ENCODE measurements at places on chromosomes 4 and X.

GRCh38 chr4:42711496-42711895 is 54.6 kb upstream of the ATP8A1 start:
- DNase-seq: no peak

DNA sequence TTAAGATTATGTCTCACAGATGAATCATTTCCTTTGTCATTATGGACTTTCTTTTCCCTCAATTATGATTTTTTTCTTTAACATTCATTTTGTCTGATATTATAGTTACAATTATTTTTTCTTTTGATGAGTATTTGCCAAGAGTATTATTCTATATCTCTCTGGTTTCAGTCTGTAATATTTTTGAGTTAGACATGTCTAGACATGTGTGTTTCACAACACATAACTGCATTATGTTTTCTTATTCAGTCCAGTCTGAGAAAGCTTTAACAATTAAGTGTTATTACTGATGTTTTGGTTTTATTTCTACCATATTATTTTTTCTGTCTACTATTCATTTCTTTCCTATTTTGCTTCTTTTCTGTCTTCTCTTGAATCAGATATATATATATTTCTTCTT is 108.3 kb upstream of the MID1IP1 start:
- DNase-seq: no peak

GRCh38 chr4:182242787-182243186 is 415 bp upstream of the TENM3 start:
- DNase-seq: no peak

DNA sequence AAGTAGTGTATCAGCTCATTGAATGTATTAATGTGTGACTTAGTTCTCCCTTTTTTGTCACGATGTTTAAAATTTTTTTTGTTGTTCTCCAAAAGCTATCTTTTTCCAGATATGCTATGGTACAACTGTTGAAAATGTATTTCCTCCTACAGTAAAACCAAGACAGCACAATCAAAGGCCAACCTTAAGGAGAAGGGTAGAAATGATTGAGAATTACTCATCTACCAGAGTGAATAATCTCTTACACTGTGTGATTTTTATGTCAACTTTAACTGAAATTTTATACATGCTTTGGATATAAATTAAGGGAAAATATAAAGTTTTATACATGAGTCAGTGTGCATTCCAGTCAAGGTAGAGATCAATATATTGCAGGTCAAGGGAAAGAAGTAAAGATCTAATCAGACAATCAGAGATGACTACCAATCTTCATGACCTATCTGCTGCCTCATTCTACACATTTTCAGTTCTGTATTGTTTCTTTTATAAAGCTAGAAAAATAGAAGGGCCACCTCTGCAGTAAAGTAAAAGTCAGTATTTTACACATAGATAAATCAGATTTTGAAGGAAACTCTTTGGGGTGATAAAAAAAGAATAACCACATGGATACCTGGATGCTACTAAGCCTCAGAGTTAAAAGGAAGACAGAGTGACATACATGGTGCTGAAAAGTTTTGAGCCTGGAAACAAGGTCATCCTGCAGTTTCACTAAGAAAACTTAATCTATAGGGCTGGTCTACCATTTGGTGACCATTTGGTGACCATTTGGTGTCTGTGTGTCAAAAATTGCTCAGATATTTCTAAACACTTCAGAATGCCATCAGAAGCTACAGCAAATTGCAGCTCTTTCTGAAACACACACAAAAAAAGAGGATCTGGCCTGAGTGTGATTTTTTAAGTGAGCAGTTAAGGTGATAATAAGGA is 1.6 kb downstream of the FAM13A start:
- no peak for DNase-seq

- DNase-seq: peak; percentile 49
Measured at GRCh38 chrX:155819966-155820491, 61.1 kb upstream of the VAMP7 start.

DNA sequence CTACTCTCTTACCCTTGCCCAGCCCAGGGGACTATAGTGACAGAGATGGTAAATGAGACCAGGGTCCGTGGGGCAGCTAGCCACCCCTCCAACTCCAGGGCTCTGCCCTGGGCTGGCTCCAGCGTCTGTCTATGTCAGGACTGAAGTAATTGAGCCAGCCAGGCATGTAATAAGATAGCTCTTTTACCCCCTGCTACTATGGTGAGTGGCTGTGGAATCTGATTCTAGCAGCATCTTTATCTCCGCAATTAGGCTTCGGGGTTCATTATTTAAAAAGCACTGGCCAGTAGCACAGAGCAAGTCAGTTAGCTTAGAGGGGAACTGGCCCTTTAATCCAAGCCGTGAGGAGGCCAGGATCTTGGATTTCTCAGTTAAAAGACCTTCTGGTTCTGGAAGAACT is 123.3 kb upstream of the RAI2 start:
- no peak for DNase-seq

GRCh38 chr4:97457253-97457652 is 686.0 kb downstream of the STPG2 start:
- DNase-seq: no peak

All from activated CD4-positive, alpha-beta T cell treated with anti-CD3 and anti-CD28 coated beads for 48 hours (primary cell).